Omental fat pad (tissue), 4 donors: ENCODE measurements at places on chromosomes 4 and X. TPM values are rescaled to one million over a fixed set of nuclear protein-coding genes. Genes with fewer than 3 reads are reported as not detected.

- DNase-seq = no peak
Observed at GRCh38 chrX:112687189-112687691, 7.5 kb upstream of the LHFPL1 start.

Gene LARP1B
- 22.0 TPM for total RNA-seq

DNA sequence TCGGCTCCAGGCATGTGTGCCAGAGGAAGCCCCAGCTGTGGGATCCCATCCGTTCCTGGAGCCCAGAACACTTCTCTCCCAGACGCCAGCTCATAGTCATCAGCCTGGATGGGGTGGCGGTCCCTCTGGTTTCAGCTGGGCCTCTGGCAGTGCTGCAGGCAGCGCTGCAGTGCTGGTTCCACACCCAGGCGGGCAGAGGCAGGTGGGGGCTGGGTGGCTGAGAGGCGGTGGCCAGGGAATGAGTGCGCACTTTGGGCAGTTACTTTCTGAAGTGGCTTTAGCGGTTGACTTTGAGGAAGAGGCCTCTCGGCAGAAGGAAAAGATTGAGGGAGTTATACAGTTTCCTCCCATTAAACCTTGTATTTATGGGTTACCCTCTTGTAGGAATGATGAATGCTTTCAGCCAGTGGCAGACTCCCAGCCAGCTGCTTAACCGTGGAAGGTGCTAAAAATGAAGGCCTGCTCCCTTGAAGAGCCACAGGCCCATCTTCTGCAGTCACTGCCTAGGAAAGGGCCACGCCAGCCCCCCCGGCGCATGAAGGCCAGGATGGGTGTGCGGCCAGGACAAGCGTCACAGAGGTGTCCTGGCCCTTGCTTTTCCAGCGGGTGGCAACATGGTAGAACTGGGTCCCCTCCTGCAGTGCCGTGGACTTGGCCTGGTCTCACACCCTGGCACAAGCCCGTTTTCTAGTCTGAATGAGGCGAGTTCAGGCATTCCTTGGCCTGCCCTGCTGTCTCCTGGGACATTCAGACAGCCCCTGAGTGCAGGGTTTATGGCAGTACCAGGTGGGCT, 9.9 kb downstream of the TADA2B start:
- DNase-seq = no peak

- DNase-seq = no peak
Observed at GRCh38 chr4:53059256-53059655, 197.1 kb downstream of the RASL11B start.

DNA sequence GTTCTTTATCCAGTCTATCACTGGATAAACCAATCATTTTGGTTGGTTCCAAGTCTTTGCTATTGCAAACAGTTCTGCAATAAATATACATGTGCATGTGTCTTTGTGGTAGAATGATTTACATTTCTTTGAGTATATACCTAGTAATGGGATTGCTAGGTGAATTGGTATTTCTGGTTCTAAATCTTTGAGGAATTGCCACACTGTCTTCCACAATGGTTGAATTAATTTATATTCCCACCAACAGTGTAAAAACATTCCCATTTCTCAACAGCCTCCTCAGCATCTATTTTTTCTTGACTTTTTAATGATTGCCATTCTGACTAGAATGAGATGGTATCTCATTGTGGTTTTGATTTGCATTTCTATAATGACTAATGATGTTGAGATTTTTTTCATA, 791.7 kb upstream of the AGA start:
- DNase-seq = no peak
